Endodermal cell (in vitro differentiated cells): ENCODE measurements at places on chromosomes 6 and 20. TPM values are rescaled to one million over a fixed set of nuclear protein-coding genes. Genes with fewer than 3 reads are reported as not detected.

DNA sequence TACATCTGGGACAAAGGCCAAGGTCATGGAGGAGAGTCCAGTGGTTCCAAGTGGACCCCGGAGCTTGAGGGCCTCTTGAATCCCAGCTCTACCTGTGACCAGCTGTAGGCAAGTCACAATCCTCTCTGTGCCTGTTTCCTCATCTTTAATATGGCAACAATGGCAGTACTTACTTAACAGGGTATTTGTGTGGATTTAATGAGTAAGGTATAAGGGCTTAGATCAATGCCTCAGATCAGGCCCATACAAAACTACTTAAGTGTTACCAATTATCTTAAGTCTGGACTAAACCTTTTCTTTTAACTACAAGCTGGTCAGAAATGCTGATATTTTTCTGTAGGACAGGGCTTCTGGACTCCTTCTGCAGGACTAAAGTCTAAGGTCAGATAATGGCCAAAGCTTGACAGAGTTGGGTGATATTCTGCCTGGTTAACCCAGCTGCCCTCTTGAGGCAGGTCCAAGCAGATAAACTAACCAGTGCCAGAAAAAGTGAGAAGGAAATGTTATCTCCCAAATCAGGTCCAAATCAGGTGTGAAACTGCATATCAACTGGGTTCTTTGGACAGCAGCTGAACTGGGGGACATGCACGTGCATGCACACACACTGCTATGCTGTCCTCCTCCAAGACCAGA, 2.2 kb downstream of the SULF2 start:
- no peak for DNase-seq
- H3K36me3 ChIP-seq, result peaks cover 24% of the 10 kb centered on the region
- H3K27ac ChIP-seq, result no peak overlapping the region
- H3K27me3 ChIP-seq, result no peaks in the 10 kb centered on the region
- peaks cover 8% of the 10 kb centered on the region for H3K4me1 ChIP-seq
- peak overlapping the region; percentile 92 for H3K4me3 ChIP-seq

The PRR18 gene
- total RNA-seq, result 0.09 and 0.11 TPM in 2 replicates

The TGM2 gene
- 0.27 to 0.40 TPM (median 0.33 TPM) in 3 replicates for total RNA-seq

DNA sequence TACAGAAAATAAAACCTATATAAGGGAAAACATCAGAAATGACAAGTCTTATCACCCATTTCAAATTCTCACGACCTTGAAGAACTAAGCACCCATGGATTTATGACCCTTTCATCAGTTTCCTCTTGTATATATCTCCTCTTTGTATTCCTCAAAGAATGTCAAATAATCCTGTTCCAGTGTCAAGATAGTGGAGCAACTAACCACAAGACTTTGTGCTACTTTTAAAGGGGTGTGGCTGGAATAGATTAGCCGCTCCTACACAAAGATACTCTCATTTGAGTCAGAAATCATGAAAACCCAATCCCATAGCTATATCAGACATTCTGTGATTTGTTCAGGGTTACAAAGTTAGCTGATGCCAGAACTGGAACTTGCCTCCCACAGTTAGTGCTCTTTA, 6.6 kb downstream of the REPS1 start:
- no peaks in the 10 kb centered on the region for H3K4me1 ChIP-seq

The ULBP3 gene
- total RNA-seq, result 2.7 to 4.4 TPM (median 3.8 TPM) in 3 replicates

GRCh38 chr6:138267971-138268895, 49.9 kb upstream of the PBOV1 start:
- peaks cover 17% of the 10 kb centered on the region for H3K36me3 ChIP-seq
- peaks cover 5% of the 10 kb centered on the region for H3K4me1 ChIP-seq
- DNase-seq, result no peak
- no peak overlapping the region for H3K27ac ChIP-seq
- no peaks in the 10 kb centered on the region for H3K27me3 ChIP-seq
- H3K4me3 ChIP-seq, result no peak overlapping the region

- H3K4me1 ChIP-seq, result no peaks in the 10 kb centered on the region
- H3K36me3 ChIP-seq, result no peaks in the 10 kb centered on the region
- DNase-seq, result no peak
- no peak overlapping the region for H3K27ac ChIP-seq
- no peak overlapping the region for H3K4me3 ChIP-seq
- no peaks in the 10 kb centered on the region for H3K27me3 ChIP-seq
These were observed 233.4 kb downstream of the CD109 start for GRCh38 chr6:73929405-73929804.

The GMDS gene
- 25.4 and 27.2 TPM in 2 replicates for total RNA-seq

The C20orf144 gene
- 0.29 TPM in 1 of 2 replicates, not detected in the other for total RNA-seq

The SLC22A7 gene
- total RNA-seq, result not detected in 2 replicates

DNA sequence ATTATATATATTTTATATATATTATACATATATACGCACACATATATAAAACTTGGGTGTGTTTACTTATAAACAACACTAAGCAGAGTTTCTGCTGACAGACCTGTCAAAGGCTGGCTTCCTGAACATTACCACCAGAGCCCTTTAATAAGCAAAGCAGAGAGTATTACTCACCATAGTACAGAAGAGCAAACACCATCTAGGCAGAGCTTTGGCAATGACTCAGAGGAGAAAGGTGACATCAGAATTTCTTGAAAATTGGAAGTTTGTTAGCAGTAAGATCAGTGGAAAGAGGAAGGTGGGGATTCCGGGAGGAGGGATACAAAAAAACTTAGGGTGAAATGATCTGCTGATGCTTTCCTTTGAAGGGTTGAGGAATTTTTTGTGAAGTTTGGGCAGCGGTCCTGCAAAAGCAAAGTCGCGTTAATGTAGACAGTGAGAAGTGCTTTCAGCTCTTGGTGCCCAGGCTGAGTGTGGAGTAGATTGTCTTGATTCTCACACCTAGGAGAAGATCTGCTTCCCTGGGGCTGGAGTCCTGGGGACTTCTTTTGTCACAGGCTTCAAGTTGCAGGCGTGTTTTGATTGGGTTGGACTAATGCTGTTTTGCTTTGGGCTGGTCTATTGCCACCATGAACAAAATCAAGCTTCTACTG, 109.6 kb upstream of the BACH2 start:
- no peaks in the 10 kb centered on the region for H3K36me3 ChIP-seq
- H3K4me3 ChIP-seq, result no peak overlapping the region
- H3K4me1 ChIP-seq, result peaks cover 6% of the 10 kb centered on the region
- no peak overlapping the region for H3K27ac ChIP-seq
- DNase-seq, result no peak
- no peaks in the 10 kb centered on the region for H3K27me3 ChIP-seq

- H3K4me1 ChIP-seq, result peaks cover 6% of the 10 kb centered on the region
- H3K4me3 ChIP-seq, result no peak overlapping the region
- DNase-seq, result no peak
These were observed 83.4 kb downstream of the ELOVL4 start for GRCh38 chr6:79864001-79864400.

The MKKS gene
- total RNA-seq, result 6.2 to 15.0 TPM (median 13.8 TPM) in 3 replicates

The TFAP2C gene
- 1.8 and 3.0 TPM in 2 replicates for total RNA-seq

DNA sequence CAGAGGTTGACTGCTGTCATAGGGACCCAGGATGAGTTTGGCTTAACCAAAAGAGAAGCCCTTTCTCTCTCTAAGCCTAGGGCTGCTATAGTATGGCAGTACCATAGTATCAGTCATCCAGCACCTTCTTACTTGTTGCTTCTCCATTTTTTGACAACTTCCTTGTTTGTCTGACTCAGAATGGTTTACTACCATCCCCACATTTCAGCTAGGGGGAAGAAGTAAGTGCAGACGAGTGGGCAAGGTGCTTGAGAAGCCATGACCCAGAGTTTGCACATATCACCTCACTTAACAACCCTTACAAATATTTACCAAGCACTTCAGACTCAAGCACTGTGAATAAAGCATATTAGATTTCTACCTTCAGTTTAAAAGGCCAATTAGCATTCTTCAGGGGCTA, 289.9 kb upstream of the TSHZ2 start:
- no peak for DNase-seq
- peaks cover 11% of the 10 kb centered on the region for H3K27me3 ChIP-seq
- no peak overlapping the region for H3K27ac ChIP-seq
- no peaks in the 10 kb centered on the region for H3K4me1 ChIP-seq
- H3K4me3 ChIP-seq, result no peak overlapping the region

GRCh38 chr6:134249759-134250602, 67.9 kb downstream of the SGK1 start:
- no peak overlapping the region for H3K4me3 ChIP-seq
- no peaks in the 10 kb centered on the region for H3K27me3 ChIP-seq
- H3K4me1 ChIP-seq, result no peaks in the 10 kb centered on the region
- no peak overlapping the region for H3K27ac ChIP-seq
- H3K36me3 ChIP-seq, result no peaks in the 10 kb centered on the region

DNA sequence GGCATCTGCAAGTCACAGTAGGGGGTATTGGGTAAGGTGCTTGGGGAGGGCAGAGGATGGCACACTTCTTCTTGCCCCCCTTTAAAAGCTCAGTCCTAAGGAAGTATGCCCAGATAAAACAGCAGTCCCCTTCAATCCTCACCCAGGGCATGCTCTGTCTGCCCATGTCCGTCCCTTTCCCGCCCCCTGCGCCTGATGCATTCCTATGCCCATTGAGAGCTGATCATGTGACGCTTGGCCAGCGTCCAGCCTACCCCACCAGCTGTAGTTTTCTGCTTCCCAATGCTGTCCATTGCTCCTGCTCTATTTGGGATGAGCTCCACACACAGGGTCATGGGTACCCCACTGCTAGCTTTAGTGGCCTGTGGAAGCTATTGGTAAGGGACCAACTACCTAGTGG, 8.3 kb downstream of the SIGLEC1 start:
- no peak overlapping the region for H3K4me3 ChIP-seq
- H3K27me3 ChIP-seq, result no peaks in the 10 kb centered on the region
- no peak for DNase-seq
- no peaks in the 10 kb centered on the region for H3K36me3 ChIP-seq
- no peak overlapping the region for H3K27ac ChIP-seq

The MEI4 gene
- 0.07 to 0.97 TPM (median 0.84 TPM) in 3 replicates for total RNA-seq

DNA sequence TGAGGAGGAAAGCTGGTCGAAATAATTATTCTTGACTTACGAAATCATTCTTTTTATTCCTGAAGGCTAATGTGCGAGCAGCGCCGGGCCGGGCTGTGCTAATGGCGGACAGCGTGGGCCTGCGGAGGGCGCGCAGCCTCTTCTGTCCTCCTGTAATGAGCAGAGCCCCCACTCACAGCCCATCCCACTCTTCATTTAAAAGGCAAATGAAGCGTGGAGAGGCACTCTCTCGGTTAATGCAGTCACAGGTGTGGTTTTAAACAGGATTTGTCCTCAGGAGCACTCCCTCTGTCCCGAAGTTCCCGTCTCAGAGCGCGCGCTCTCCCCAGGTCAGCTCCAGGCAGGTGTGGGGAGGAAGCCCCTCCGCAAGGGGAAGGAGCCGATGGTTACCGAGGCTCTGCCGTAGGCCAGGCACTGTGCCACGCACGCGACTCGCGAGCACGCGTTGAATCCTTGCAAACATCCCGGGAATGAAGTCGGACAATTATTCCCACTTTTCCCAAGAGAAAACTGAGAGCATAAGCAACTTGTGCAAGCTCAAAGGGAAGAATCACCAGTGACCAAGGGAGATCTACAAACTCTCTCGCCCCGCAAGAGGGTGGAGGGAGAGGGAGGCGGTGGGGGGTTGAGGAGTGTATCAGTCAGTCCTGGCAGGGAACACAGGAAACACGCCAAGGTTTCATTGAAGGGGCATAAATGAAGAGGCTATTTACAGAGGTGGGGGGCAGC, 35.5 kb upstream of the ZFAND3 start:
- H3K4me3 ChIP-seq, result peak overlapping the region; percentile 78
- no peaks in the 10 kb centered on the region for H3K36me3 ChIP-seq
- H3K27me3 ChIP-seq, result peaks cover 16% of the 10 kb centered on the region
- DNase-seq, result peak; percentile 71
